ENCODE measurements at places on chromosomes 2 and 18.

DNA sequence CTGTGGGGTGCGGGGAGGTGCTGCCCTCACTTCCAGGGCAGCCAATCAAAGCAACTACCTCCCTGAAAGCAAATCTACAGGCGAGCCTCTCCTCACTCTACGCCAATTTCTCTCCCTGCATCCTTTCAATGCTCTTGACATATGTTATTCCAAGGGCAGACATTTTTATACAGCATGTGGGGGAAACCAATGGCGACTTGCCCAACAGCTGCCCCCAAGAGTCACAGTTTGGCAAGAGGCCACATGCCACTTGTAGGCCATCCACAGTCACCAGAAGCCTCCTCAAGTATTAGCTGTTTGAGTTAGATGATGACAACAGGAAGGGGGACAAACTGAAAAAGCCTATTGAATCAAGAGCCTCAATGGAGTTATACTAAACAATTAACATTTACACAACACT, 114.6 kb downstream of the MYO5B start:
- no peak for DNase-seq

- DNase-seq: no peak
These were observed 45.8 kb downstream of the PTPN2 start for GRCh38 chr18:12838178-12838634.

DNA sequence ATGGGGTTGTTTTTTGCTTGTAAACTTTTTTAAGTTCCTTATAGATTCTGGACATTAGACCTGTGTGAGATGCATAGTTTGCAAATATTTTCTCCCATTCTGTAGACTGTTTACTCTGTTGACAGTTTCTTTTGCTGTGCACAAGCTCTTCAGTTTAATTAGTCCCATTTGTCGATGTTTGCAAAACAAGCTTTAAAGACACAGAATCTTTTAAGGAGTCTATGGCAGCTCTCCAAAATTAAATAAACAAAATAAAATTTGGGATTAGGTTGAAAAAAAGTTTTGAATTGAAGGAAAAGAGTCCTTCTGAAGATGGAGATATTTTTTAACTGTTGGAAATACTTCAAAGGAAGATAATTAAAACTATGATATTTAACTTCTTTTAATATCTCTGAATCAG, 88.8 kb downstream of the MAP3K20 start:
- no peak for DNase-seq

DNA sequence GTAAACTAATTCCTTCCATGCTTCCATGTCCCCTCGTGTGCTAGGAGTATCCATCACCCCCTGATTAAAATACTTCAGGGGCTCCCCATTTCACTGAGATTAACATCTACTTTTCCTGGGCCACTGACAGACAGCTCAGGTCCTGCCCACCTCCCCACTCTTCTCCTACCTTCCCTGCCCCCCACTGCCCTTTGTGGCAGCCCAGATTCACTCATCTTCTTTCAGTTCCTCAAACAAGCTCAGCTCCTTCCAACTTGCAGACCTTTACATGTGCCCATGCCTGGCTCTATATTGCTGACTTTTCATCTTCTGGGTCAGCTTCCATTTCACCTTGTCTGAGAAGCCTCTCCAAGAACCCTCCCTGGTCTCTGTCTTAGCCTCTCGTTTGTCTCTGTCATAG, 12.0 kb downstream of the RUFY4 start:
- no peak for DNase-seq

GRCh38 chr18:41872206-41872605, 82.8 kb upstream of the PIK3C3 start:
- no peak for DNase-seq

GRCh38 chr18:10401521-10401920, 52.9 kb upstream of the APCDD1 start:
- no peak for DNase-seq

GRCh38 chr18:55351980-55352714, 235.8 kb downstream of the TCF4 start:
- DNase-seq: no peak

- DNase-seq: no peak
These were observed 515.8 kb downstream of the GALR1 start for GRCh38 chr18:77765468-77765867.

GRCh38 chr18:78979056-78979729, 425 bp upstream of the SALL3 start:
- DNase-seq: no peak

DNA sequence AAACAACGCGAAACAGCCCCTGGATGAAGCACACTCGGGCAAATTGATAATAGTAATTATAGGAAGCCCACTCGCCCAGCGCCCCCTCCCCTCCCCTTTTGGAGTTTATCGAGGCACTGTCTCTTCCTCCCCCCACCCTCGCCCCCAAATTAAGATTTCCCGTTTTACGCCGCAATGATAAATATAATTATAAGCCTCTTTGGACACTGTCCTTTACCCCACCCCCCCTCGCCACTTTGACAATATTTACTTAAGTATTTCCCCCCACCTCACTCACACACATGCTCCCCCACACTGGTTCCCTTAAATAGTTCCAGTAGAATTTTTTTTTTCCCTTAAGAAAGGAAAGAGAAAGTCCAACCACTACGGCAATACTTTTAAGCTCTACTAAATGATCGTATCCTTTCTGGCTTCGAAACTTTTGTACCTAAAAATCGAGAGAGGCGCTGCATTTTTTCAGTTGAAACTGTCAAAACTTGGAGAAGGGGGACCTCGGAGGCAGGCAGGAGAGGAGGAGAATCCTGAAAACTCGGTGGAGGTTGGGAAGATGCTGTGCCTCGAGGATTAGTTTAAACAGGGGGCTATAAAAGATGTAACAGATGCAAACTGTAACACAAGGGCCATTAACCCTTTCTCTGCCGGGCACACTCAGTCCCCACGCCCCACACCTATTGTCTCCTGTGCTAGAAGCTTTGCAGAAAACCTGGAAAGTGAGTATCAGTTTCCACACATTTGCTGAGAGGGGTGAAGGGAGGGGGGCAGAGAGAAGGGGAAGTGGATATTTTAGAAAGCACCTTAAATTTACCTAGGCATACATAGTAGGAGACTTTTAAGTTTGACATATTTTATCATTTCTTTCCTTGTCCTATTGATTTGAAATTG, 1.8 kb downstream of the ZEB2 start:
- no peak for DNase-seq

DNA sequence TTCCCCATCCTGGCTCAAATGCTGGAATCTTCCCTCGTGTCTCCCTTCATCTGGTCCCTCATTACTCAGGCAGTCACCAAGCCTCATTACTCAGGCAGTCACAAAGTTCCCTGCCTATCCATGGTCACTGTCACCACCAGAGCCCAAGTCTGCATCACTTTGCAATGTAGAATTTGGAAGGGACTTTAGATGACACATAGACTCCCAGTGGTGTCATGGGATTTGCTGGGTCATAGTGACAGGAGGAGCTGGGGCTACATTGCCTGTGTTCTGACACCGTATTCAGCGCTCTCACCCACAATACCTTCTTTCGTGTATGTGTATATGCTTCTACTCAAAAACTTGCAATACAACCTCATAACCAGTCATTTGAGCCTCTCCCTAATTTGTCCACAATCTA, 2.1 kb upstream of the EMILIN1 start:
- no peak for DNase-seq

DNA sequence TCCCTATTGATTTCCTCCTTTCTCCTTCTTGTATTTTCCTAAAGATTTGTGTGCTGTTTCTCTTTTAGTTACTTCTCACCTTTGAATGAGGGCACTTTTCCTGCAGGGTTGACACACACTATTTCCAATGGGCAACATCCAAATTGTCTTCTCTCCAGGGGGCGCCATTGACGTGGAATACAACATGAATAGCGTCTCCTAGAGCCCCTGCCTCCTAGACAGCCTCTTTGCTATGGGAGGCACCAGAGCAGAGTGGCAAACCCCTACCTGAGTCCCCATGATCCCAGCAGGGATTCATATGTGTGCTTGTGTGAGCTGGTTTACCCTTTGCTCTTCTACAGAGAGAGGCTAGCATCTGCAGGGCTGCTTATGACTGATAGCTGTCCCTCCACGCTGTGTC, 61.3 kb upstream of the ITSN2 start:
- peak; percentile 17 for DNase-seq

- no peak for DNase-seq
These were observed 245.7 kb downstream of the IKZF2 start for GRCh38 chr2:212905640-212906201.

- DNase-seq: no peak
These were observed 141.8 kb downstream of the MYO1B start for GRCh38 chr2:191386938-191387536.

DNA sequence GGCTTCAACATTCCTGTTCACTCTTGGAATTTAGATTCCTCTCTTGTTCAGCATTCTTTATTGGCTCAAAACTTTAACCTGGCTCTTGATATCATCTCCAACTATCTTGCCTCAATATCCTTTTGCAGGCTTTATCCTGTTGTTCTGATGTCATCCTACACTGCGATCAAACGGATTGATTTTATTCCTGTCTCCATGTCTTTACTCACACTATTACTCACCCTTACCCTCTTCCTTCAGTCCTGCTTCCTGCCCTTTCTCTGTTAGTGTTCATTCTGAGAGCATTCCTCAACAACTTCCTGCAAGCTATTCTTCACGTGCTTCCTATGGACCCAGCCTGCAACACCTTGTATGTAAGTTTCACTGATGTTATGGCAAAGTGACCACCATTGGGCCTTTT, 264.7 kb downstream of the RNF152 start:
- DNase-seq: no peak

GRCh38 chr2:142435847-142436246, 305.0 kb upstream of the LRP1B start:
- no peak for DNase-seq

- DNase-seq: no peak
These were observed 74.2 kb downstream of the VWA3B start for GRCh38 chr2:98161186-98161585.

GRCh38 chr18:74508821-74509225, 12.7 kb downstream of the CNDP2 start:
- DNase-seq: no peak

GRCh38 chr2:109128048-109128615, 873 bp upstream of the SH3RF3 start:
- peak; percentile 49 for DNase-seq

DNA sequence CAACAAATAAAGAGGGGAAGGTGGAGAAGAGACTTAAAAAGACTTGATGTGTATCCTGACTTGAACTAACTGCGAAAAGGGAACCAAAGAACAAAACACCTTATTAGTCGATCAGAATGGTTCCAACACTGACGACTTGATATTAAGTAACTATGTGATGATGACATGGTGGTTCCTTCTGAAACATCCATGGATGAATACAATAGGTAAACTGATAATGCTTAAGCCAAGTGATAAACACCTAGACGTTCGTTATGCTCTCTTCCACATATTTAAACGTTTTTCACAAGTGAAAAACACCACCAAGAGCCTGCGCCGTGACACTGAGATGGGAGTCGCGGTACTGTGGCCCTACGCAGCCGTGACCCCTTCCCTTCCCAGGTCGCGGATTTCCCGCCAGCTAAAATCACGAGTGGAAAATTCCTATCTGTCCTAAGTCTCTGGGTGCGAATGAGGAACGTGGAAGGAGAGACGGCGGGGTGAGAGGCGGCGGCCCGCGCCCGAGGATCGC, 797 bp downstream of the TTC32 start:
- no peak for DNase-seq

DNA sequence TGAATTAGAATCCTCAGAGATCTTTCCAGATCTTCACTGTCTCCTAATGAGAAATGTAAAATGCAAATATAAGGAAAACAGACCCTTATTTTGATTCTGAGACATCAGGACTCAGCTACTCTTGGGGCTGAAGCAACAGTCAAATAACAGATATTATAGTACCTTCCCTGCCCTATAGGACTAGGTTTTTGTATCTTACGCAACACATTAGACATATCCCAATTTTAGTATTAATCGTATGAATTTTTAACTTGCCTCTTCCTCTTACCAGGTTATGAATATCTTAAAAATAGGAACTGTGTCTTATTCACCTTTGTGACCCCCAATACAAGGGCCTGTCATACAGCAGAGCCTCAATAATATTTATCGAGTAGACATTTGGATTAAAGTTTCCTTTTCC, 12.0 kb upstream of the SLC25A52 start:
- DNase-seq: no peak

DNA sequence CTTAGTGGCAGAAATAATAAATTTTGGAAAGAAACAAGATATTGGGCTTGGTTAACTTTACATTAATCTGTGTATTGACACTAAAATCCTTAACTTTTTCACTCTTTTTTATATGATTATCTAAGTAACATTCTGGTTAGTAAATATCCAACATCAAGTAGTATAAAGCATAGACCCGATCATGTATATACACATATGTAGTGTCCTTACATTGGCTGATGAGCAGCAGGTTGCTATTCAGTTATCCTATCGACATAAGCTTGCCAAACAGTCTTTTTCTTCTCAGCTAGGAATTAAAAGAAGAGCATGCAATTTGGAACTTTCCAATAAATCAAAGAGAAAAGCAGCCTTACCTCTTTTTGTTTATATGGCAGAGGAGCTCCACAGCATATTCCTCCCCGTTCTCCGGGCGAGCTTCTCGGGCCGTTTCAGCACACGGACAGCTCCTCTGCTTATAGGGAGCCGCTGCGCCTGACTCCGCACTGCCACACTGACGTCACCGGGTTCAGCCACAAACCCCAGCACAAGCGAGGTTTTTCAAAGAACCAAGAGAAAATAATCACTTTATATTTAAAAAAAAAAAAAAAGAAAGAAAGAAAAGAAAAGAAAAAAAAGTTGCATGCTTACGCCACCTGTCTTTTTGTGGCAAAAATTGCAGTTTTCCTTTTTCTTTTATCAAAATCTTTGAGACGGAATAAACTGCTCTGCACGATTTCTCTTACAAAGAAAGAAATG, at the start of gene SCG2:
Gene SCG2, minus strand, starts transcription at position 430 of the 735 bp plus-strand sequence. CDS start 3,079 bp downstream, outside the sequence.
- no peak for DNase-seq

GRCh38 chr2:33786881-33787280, 187.8 kb upstream of the FAM98A start:
- DNase-seq: no peak

- DNase-seq: peak; percentile 26
These were observed 5.8 kb downstream of the HDLBP start for GRCh38 chr2:241309684-241310117.

DNA sequence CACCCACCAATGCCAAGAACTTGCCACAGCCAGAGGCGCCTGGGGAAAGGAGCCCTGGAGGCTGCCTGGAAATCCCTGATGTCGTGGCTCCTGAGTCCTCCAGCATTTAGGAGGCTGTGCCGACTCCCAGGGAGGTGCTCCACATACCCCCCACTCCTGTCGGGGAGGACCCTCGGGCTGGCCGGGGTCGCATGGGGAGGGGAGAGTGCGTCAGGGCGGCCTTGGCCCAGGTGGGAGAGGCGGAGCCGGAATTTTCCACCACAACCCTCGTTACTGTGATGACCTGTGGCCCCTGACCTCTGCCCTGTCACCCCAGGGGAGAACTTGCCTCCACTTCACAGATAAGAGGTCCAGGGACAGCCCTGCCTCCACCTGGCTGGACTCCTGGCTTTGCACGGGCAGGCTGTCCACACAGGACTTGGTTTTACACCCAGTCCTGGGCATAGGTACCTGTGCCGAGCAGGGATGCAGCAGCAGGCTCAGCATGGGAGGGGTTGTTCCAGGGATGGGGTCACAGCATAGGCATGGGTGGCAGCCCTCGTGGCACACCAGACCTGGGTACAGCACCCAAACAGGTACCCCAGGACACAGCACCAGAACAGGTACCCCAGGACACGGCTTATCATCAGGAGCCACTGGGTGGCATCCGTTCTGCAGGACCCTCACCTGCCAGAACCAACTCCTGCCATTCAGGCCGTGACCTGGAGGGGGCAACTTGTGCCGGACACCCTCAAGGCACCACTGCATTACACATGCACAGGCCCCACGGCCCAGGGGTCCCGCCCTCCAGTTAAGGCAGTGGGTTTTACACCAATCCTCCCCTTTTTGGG, 12.3 kb upstream of the AGXT start:
- no peak for DNase-seq

All from activated CD8-positive, alpha-beta memory T cell treated with anti-CD3 and anti-CD28 coated beads for 48 hours (primary cell).